ENCODE measurements at places on chromosomes 11 and 22. TPM values are rescaled to one million over a fixed set of nuclear protein-coding genes. Genes with fewer than 3 reads are reported as not detected.

Gene RCOR2
- 0.55 TPM for total RNA-seq

Gene ADORA2A
- 20.3 TPM for total RNA-seq

Gene TRIM49
- total RNA-seq: not detected

Gene OR51B4
- total RNA-seq: not detected

Gene CECR2
- total RNA-seq: not detected

Gene ZC3H12C
- 0.18 TPM for total RNA-seq

Gene SCGB2A2
- not detected for total RNA-seq

Gene OR9G1
- not detected for total RNA-seq

Gene ARRB1
- total RNA-seq: 69.4 TPM

Gene SLC22A25
- not detected for total RNA-seq

Gene APOBEC3C
- total RNA-seq: 147 TPM

Gene PNPLA3
- 0.13 TPM for total RNA-seq

Gene PTPN5
- not detected for total RNA-seq

Gene UBQLNL
- not detected for total RNA-seq

Gene H19
- total RNA-seq: not detected

Gene NF2
- total RNA-seq: 61.2 TPM

Gene PRR5L
- 3.4 TPM for total RNA-seq

Gene SART1
- total RNA-seq: 90.3 TPM

Gene TPP1
- total RNA-seq: 78.9 TPM

Gene GRK2
- 338 TPM for total RNA-seq

Gene CELF1
- 111 TPM for total RNA-seq

Gene SHISAL1
- total RNA-seq: not detected

Gene OR8G5
- total RNA-seq: not detected

Gene LMO2
- total RNA-seq: not detected

Gene FGF3
- not detected for total RNA-seq

Gene STK33
- total RNA-seq: 3.9 TPM

Gene APOA5
- total RNA-seq: not detected

Gene PHLDA2
- total RNA-seq: 2.6 TPM

All from activated CD8-positive, alpha-beta T cell treated with anti-CD3 and anti-CD28 coated beads, Interleukin-2, amount 10 ng/mL, durations not matched to agents 7 days and 5 days (primary cell).